Stimulated activated CD8-positive, alpha-beta memory T cell treated with anti-CD3 and anti-CD28 coated beads, Interleukin-15, amount 100 ng/mL, for 24 hours (primary cell): ENCODE measurements at places on chromosomes 2 and 18.

DNA sequence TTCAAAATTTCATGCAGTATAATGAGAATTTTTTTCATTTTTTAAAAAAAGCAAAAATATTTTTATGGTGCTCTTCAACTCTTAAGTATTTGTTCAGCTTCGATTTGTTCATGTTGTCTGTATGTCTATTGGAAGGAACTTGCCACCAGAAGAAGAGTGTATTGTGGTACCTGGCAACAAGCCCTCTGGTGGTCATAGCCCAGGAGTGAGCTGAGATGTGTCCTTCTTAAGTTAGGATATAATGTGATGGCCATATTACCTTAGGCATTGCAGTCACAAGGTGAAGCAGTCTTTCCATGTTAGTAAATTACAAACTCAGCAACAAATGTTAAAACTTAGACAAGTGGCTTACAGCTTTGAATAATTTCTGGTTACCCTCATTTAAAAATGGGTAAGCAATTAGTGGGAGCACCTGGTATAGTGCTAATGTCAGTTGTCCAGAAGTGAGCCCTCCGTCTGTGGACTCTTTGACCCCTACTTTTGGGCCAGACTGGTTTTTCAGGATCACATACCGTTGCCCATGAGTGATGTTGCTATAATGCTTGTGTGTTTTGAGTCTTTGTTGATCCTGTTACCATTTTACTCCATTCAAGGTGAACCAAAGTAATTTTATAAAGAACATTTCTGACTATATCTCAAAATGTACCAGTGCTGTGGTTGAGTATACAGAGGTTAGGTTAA is 57.4 kb downstream of the MYO1B start:
- no peak for DNase-seq

DNA sequence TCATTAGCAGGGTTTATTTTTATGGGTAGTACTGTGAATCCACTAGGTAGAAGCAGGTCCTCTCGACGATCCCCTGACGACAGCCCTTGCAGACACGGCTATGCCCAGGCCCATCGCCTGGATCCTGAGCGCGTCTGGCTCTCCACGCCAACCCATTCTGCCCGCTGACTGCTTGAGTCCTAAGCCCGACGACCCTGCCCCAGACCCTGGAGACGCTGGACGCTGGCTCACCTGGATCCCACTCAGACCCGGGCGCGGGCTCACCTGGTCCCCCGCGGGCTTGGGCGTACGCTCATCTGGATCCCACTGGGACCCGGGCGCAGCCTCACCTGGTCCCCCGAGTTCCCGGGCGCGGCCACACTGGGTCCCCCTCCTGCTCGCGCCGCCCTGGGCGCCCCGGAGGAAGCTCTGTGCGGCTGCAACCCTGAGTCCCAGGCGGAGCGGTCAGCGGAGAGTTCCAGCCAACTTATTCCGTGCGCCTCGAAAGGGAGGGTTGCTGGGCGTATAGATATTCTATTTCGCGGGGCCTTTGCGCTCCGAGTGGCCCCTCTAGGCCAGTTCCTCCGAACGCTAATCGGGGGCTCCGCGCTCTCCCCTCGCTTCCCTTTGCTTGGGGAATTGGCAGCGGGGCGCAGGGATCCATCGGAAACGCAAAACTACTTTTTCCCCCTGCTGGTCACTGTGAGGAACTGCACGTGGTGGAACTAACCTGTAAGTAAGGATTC is 22.4 kb upstream of the RMP24 start:
- peak; percentile 17 for DNase-seq

DNA sequence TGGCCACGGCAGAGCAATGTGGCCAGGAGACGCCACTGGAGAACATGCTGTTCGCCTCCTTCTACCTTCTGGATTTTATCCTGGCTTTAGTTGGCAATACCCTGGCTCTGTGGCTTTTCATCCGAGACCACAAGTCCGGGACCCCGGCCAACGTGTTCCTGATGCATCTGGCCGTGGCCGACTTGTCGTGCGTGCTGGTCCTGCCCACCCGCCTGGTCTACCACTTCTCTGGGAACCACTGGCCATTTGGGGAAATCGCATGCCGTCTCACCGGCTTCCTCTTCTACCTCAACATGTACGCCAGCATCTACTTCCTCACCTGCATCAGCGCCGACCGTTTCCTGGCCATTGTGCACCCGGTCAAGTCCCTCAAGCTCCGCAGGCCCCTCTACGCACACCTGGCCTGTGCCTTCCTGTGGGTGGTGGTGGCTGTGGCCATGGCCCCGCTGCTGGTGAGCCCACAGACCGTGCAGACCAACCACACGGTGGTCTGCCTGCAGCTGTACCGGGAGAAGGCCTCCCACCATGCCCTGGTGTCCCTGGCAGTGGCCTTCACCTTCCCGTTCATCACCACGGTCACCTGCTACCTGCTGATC is 4.9 kb downstream of the GPR17 start:
- DNase-seq: no peak

DNA sequence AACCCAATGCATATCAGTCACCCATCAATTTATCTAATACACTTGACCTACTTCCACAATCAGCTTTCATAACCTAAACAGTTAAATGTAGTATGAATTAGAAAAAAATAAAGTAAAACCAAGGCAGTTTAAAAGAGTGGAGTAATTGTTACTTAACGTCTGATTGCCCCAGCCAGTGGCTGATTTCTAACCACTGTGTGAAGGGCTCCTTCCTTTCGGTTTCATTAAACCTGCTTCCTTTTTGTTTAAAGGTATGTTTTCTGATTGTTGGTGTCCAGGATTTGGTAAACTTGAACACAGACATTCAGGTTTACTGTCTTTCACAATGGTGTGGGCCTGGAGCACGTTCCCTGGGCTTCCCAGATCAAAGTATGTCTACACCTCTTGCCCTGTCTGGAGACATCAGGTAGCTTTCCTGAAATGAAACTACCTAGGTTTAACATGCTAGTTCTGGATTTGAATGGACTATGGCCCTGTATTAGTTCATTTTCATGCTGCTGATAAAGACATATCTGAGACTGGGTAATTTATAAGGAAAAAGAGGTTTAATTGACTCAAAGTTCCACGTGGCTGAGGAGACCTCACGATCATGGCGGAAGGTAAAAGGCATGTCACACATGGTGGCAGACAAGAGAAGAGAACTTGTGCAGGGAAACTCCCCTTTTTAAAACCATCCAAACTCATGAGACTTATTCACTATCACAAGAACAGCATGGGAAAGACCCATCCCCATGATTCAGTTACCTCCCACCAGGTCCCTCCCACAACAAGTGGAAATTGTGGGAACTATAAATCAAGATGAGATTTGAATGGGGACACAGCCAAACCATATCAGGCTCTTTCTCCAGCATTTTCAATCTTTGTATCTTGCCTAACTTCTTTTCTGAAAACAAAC is 605.2 kb upstream of the ID2 start:
- no peak for DNase-seq

GRCh38 chr2:68330691-68331090 is 10.9 kb upstream of the CNRIP1 start:
- no peak for DNase-seq

DNA sequence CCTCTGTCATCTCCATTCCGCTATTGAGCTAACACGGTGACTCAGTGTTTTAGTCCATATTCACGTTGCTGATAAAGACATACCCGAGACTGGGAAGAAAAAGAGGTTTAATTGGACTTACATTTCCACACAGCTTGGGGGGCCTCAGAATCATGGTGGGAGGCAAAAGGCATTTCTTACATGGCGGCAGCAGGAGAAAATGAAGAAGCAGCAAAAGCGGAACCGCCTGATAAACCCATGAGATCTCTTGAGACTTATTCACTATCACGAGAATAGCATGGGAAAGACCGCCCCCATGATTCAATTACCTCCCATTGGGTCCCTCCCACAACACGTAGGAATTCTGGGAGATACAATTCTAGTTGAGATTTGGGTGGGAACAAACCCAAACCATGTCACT is 22.6 kb upstream of the CXXC1 start:
- no peak for DNase-seq

DNA sequence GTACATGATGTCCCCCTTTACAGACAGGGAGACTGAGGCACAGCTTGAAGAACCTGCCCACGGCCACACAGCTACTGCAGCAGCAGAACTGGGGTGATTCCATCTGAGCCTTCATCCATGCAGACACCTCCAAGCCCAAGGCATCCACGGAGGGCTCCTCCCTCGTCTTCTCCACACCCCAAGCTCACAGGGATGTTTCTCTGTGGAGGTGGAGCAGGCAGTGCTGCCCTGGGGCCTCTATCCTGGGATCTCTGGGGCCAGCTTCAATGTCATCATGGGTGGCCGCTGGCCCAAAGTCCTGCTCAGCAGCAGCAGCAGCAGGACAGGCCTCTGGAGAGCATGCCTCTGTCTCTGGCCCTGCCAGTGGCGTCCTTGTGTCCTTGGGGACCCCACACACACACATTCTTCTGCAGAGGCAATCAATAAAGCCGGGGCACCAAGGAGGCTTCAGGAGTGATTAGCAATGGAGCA is 31.2 kb downstream of the ADI1 start:
- no peak for DNase-seq

GRCh38 chr18:22641958-22642357 is 224.2 kb upstream of the CTAGE1 start:
- DNase-seq: no peak

- no peak for DNase-seq
Measured at GRCh38 chr2:100104718-100105677, 37.4 kb downstream of the AFF3 start.
